ENCODE measurements at places on chromosomes 11 and 22.

- no peak for DNase-seq
Measured at GRCh38 chr11:12536566-12536965, 137.7 kb upstream of the TEAD1 start.

DNA sequence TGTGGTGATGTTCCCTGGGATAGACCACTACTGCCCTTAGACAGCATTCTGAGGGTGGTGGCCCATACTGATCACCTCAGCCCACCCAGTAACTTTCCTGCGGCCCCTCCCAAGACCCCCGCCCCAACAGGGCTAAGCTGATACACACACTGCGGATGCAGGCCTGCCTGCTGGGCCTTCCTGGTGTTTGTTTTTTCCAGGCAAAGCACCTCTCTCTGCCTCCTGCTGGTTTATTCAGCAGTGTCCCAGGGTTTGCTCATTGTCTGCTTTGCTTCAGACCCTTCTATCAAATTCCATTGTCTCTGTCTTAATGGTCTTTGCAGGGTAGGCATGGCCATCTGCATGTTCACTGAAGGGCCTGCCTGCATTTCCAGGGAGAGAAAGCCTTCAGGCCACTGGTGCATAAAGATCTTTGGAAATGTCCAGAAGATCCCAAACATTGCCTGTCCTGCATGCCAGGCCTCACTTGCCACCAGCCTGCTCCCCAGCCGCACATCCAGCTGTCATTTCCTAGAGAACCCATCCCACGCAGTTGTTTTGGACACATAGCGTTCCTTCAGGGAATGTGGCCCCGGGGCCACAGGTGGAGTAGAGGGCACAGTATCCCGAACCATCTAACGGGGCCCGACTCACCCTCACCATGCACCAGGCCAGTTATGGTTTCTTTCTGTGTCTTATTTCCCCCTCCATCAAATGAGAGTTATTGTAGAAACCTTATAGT lies 50.2 kb downstream of the BCR start:
- DNase-seq, result no peak

DNA sequence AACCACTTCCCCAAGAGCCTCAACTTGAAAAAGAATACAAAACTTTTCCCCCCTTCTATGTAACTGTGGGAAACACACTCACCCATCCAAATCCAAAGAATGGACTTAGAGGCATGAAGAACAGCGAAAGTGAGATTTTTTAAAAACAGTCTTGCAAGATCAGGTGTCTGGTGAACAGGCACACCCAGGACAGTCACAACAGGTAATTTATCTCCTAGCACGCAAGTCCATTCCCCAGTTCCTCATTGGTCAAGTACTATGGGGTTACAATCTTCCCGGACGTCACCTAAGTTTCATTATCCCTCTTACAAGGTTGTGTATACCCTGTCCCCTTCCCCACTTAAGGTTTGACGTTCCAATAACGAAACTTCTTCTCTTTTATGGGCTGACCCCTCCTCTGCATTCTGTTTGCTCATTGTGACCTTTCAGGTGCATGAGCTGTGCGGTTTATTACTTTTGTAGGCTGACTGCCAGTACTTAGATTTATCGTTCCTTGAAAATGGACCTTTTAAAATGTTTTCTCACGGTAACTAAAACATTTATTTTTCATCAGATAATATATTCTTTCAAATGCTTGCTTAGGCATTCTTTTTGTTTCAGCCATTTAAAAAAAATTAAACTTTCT lies 1401.9 kb downstream of the FAM181B start:
- DNase-seq, result no peak

- no peak for DNase-seq
Measured at GRCh38 chr11:2417856-2418692, 17.5 kb downstream of the TSSC4 start.

DNA sequence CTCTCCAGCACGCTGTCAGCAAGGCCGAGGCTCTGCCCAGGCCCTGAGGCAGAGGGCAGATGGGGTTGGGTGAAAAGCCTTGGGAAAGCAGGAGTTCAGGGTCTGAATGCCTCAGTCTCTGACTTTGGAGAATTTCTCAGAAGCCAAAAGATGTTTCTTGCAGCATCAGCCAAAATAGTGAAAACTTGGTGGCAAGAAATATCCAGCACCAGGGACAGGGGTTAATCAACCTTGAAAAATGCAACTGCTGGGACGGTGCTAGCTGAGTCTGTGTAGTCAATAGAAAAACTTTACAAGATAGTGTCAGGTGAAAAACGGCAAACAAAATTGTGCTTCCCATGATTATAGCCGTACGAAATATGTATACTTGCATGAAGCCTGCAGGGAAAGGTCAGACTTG lies 1.4 kb upstream of the ABCC8 start:
- DNase-seq, result no peak

- no peak for DNase-seq
Measured at GRCh38 chr11:121299417-121299816, 6.8 kb downstream of the SC5D start.

GRCh38 chr11:57668434-57668782 lies 494 bp downstream of the ZDHHC5 start:
- no peak for DNase-seq

DNA sequence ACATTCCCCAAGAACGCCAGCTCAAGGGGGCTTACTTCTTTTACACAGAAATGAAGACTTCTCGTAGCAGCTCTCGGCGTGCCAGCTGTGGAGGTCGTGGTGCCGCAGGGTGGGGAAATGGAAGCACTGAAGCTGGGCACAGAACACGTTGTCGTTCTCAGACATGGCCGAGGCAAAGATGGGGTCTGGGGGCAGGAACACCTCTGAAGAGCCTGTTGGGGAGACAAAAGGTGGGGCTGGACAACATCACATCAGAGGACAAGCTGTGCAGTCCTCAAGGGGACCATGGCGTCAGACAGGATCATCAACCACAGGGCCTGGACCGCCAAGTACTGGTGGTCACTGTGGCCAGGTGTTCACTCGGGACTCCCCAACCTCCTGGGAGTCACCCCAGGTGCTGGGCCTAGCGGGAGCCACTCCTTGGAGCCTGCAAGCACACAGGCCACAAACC lies 65.2 kb downstream of the DGCR2 start:
- no peak for DNase-seq

- DNase-seq, result no peak
Measured at GRCh38 chr11:121329781-121330395, 37.3 kb downstream of the SC5D start.

DNA sequence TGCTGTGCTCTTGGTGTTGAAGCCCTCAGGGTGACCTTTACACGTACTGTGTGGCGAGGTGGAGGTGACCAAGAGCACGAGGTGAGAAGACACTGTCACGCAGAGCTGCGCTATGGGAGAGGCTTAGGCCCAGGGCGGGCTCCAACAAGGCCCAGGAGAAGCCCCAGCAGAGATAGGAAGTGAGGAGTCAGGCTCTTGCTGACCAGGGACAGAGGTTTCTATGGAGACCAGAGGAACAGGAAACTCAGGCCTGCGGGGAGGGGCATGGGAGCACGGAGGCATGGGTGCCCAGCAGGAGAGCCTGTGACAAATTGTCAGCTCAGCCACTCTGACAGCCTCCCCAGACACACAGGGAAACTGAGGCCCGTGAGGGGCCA lies 15.8 kb downstream of the DGKZ start:
- peak; percentile 85 for DNase-seq

- no peak for DNase-seq
Measured at GRCh38 chr11:13160806-13161205, 116.8 kb upstream of the BMAL1 start.

DNA sequence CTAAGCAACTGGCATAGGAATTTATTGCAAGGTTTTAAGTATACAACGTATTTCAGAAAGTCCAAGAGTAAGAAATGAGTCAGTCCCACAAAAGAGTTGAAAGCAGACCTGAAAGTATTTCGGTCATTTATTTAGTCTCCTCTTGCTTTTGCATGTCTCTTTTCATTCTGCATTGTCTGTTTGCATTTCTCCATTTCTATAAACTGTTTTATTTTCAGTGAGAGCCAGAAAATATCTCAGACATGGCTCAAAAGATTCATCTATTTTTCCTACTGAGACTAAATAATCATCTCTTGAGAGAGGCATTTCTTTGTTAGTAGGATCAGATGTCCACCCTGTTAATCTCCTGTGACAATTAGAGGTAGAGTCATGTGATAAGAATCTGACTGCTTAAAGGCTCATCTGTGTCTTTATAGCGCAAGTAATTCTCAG lies 219.1 kb upstream of the CCDC179 start:
- no peak for DNase-seq

- no peak for DNase-seq
Measured at GRCh38 chr11:114314096-114314495, 17.9 kb downstream of the NNMT start.

GRCh38 chr11:2132874-2133240 lies 6.3 kb downstream of the IGF2 start:
- DNase-seq, result no peak

- DNase-seq, result no peak
Measured at GRCh38 chr11:76064192-76064591, 142.1 kb downstream of the WNT11 start.

- peak; percentile 99 for DNase-seq
Measured at GRCh38 chr22:30289141-30289979, at the start of gene CASTOR1. CASTOR1 (minus strand) TSS chr22:30289505; CDS start chr22:30289497, 8 bp downstream.

GRCh38 chr11:128884054-128884453 lies 7.1 kb upstream of the KCNJ5 start:
- DNase-seq, result no peak

DNA sequence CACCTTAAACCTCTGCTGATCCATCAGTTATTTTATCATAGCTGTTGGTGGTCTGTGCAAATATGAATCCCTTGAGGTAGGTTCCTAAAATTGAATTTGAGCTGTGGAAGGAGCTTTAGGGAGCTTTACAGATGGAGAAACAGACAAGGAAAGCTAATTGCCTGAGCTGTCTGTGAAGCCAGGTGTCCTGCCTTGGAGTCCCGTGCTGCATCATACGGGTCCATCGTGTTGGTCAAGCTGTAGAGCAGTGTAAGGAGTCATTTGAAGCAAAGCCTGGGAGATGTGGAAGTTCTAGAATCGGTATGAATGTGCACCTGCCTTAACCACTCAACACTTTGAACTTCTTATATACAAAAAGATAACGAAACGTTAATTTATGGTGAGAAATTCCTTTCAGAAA lies 1.0 kb downstream of the POLA2 start:
- DNase-seq, result peak; percentile 24

- no peak for DNase-seq
Measured at GRCh38 chr11:134888821-134889220, 476.8 kb upstream of the B3GAT1 start.

DNA sequence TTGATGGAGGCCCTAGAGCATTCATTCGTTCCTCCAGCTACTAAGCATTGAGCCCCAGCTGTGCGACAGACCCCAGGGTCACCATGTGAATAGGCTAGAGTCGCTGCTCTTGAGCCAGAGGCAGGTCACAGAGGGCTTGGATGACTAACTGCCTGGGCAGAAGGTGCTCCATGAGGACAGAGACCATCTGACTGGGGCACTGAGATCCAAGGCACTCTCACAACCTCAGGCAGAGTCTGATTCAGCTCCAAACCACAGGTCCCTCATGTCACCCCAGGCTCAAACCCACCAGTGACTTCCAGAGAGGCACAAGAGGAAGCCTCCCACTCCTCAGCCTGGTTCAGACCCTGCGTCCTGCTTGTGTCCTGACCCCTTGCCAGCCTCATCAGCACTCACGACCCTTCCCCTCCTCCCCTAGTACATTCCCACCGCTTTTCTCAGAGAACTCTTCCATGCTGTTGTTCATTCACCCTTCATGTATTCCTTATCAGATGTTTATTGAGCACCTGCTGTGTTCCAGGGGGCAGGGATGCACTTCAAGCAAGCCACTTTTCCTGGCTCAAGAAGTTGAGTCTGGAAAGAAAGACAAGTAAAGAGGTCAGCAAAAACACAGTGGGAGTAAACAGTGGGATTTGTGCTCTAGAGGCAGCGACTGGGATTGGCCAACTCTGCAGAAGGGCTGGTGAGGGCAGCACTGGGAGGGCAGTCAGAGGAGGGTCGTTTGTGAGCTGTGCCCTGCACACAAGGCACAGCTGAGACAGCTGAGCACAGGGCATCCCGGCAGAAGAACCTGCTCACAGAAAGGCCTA lies 9.3 kb downstream of the OAF start:
- DNase-seq, result no peak

DNA sequence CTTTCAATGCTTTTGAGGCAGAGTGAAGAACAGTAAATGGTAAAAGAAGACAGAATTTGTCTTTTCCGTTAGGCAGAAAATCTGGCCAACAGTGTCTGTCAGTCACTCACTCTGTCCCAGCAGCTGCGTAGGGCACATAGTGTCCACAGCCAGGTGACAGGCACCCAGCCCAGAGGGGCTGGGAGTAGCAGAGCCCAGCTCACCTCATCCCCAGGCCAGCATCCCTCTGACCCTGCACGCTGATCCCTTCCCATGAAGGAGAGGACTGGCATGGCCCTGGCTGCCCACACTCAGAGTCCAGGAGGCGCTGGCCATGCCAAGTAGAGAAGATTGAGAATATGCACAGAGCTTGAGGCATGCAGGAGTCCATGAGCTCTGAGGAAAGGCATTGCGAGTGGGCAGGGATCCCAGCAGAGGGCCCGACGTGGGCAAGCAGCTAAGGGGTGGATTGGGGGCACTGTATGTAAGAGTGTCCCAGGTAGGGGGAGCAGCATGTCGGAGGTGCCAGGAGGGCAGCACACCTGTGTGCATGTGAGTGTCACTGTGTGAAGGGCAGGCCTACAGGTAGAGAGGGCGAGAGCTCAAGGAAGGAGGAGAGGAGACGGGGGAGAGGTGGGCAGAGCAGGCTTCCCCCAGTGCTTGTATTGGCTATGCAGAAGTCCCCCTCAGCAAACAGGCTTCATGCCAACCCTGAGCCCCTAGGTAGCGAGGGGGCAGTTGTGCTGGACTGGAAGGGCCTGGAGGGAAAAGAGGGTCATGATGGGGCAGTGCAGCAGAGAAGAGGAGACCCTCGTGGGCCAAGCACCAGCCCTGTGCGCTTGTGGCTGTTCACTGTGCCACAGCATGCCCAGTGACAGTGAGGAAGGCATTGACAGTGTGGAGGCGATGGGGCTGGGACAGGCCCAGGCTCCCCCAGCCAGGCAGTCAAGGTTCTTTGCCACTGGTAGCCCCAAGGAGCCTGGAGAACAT lies 133.8 kb downstream of the OSBP2 start:
- DNase-seq, result no peak

- DNase-seq, result no peak
Measured at GRCh38 chr11:103604310-103604709, 432.1 kb upstream of the DDI1 start.

DNA sequence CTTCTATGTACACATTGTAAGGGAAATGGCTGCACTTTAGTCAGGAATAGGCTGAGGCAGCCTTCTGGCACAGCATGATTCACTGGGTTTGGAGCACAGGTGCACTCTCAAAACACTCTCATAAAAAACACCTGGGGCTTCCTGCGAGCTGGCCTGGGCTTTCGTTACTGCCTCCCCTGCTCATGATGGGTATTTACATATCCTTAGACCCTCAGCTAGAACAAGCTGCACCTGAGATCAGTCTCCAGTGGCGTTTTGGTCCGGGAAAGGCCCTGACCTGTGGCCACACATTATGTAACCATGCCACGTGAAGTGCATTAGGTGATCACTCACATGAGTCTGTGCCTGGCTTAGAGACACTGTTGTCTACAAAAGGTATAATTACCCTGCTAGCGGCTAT lies 321.7 kb downstream of the TMEM135 start:
- no peak for DNase-seq

- DNase-seq, result peak; percentile 12
Measured at GRCh38 chr11:114399490-114400215, 658 bp downstream of the C11orf71 start.

Measured in SK-N-SH (cell line).